Stimulated activated CD4-positive, alpha-beta T cell treated with anti-CD3 and anti-CD28 coated beads, TNF-alpha, amount 100 ng/mL, for 1 hour (primary cell): ENCODE measurements at places on chromosomes 4 and X.

DNA sequence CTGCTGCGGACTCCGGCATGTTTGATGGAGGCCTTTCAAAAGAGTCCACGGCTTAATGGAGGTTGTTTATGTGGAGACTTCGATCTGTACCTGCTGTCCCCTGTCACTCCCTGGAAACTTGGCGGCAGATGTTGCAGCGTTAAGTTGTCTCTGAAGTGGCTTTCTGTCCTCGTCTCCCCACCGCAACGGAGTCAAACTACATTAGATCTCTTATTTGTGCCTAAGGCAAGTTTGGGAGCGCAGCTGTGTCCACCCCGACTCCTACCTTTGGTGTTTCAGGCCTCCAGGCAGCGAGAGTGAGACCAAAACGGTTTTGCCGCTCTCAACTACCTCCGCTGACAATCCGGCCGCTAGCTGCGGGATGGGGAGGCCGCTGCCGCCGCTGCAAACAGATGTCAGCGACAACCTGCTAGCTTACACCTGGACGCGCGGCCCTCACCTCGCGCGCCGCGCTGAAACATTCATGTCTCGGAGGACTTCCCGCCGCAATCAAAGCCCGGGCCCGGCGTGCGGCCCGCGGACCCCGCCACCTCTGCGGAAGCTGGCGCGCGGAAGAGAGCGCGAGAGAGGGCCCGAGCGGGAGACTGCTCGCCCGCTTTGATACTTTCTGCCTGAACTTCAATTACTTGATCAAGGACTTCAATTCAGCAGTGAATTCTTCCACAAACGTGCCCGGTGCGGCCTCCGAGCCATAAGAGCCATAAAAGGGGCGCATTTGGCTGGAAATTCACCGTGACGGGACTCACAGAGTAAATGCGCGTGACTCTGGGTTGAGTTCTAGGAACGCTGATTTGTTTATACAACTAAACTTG, 108.4 kb downstream of the ANTXR2 start:
- DNase-seq = no peak

GRCh38 chr4:112519689-112520597, 4.0 kb upstream of the NEUROG2 start:
- no peak for DNase-seq

DNA sequence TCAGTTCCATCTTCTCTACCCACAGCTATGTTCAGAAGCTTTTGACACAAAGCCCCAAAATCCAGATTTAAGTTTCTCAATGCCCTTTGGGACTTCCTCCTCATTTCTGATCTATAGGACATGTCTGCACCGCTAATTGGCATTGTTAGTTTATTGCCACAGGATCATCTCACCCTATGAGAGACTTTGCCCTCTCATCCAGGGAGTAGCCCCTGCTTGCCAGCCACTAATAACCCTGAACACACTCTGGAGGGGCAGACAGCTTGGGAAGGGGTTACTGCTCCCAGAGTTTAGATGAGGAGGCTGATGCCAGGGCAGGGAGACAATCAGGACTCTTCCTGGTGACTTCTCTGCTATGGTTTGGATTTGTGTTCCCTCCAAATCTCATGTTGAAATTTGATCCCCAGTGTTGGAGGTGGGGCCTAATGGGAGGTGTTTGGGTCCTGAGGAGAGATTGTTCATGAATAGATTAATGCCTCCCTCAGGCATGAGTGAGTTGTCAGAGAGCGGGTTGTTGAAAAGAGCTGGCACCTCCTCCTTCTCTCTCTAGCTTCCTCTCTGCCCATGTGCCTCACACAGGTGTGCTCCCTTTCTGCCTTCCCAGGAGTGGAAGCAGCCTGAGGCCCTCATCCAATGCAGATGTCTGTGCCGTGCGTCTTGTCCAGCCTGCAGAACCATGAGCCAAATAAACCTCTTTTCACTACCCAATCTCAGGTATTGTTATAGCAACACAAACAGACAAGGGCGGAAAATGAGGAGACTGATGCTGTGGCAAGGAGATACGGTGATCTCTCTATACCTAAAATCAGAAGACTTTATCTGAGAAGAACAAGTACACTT, 3.6 kb upstream of the SCARB2 start:
- DNase-seq = no peak

- no peak for DNase-seq
Observed at GRCh38 chr4:25028851-25029250, 1.9 kb downstream of the LGI2 start.

GRCh38 chr4:66275411-66276038, 605.2 kb upstream of the EPHA5 start:
- DNase-seq = no peak

DNA sequence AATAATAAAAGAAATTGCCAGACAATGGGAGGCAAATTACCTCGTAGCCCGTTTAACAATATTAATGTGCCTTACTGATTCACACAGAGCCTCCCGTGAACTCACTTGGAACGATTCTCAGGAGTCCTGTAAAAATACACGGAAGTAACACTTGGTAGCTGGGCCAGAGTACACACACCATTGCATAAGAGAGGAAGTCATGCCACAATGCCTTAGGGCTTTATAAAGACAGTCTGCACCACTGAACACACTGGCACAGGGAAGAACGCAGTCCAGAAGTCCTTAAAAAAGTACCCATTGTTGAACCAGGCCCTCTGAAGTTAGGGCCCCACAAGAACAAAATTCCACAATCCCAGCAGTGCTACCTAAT, 15.1 kb downstream of the SLC2A9 start:
- no peak for DNase-seq

DNA sequence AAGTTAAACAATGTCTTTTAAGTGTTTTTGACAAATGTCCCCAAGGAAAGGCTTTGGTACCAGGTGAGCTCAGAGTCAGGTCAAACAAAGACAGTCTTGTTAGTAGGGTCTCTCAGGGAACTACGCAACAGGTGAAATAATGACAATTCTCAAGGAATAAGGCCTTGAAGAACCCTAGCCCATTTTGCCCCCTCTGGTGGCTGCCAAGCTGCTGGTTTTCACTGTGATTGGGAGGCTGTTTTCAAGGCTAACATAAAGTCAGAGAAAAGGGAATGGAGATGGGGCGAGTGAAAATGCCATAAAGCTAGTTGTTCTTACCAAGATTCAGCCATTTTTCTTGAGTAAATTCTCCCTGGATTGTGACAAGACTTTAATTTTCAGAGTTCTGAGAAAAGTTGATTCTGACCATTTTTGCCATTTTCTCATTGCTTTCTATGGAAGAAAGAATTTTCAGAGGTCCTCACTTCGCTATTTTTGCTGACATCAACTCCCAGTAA, 58.7 kb downstream of the RWDD4 start:
- DNase-seq = no peak

DNA sequence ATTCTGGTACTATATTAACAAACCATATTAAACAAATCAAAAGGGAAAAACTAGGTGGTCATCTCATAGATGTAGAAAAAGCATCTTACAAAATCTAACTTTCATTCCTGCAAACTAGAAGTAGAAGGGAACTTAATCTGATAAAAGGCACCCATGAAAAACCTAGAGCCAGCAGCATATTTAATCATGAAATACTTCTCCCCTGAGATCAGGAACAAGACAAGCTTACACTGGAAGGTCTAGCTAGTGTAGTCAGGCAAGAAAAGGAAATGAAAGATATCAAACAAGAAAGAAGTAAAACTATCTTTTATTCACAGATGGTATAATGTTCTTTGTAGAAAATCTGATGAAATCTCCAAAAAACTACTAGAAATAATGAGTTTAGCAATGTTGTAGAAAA, 41.2 kb downstream of the ATP10D start:
- no peak for DNase-seq

DNA sequence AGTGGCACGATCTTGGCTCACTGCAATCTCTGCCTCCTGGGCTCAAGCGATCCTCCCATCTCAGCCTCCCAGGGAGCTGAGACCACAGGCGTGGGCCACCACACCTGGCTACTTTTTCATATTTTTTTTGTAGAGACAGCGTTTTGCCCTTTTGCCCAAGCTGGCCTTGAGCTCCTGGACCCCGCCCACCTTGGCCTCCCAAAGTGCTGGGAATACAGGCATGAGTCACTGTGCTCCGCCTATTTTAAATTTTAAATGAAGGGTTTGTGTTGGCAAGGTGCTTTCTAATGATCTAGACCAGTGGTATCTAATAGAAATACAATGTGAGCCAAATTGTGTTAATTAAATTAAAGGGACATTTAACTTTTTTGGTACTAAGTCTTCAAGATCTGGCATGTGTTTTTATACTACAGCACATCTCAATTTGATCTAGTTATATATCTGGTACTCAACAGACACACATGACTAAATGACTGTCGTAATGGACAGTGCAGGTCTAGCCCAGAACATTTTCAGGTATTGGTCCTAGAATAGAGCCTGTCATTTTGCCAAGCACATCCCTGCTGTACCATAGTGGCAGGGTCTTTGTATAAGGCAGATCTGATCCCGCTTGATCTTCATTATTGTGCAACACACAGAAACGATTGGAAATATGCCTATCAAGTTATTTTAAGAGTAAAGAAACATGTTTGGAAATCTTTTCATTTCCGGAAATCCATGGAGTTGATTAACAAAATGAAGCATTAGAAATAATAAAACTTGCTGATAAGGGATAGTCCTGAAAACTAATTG, 7.3 kb downstream of the PGK1 start:
- DNase-seq = no peak

- DNase-seq = no peak
Observed at GRCh38 chrX:136827026-136827425, 46.3 kb upstream of the ARHGEF6 start.

DNA sequence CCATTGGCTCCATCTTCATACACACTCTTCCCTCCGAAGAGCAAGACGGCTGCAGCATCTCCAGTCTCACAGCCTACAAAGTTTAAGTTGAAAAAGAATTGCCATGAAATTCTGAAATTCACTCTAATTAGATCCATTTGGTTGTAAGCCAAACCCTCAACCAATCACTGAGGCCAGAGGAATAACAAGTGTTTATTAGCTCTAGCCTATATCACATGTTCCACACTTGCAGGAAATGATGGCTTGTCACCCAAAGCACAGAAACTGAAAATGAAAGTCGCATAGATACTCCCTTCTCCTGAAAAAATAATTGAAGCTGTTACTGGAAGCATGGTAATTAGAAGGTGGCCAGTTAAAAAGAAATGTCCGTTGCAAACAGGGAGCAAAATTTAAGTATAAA, 1071.8 kb downstream of the CCSER1 start:
- no peak for DNase-seq

- DNase-seq = no peak
Observed at GRCh38 chr4:109195646-109196045, 106.8 kb downstream of the COL25A1 start.

- DNase-seq = no peak
Observed at GRCh38 chr4:53734584-53735353, 143.5 kb upstream of the LNX1 start.

DNA sequence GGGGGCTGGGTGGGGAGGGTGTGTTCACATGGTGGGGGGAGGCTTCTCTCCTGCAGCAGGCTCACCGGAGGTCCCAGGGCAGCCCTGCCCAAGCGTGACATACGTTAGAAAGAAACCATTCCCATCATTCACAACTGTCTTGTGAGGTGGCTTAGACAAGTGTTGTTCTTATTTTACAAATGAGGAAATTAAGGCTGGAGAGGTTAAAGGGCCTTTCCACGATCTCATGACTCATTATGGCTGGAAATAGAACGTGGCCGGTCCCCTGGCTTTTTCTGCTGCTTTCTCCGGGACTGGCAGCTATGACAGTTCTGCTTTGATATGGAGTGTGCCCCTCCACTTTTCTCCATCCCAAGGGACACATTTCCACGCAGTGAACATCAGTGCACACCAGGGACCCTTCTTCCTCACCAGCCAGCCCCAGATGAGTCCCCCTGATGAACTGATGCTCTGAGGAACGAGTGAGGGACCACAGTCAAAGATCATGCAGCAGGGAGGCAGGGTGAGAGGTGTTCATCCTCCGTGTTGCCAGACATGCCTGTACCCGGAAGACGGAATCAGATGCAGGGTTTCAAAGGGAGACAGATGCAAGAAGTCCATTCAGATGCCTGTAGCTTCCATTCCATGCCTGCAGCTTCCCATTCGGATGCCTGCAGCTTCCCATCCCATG, 64.0 kb upstream of the ACSL1 start:
- DNase-seq = no peak

GRCh38 chrX:153609917-153610835, 11.2 kb upstream of the CCNQ start:
- peak; percentile 60 for DNase-seq

DNA sequence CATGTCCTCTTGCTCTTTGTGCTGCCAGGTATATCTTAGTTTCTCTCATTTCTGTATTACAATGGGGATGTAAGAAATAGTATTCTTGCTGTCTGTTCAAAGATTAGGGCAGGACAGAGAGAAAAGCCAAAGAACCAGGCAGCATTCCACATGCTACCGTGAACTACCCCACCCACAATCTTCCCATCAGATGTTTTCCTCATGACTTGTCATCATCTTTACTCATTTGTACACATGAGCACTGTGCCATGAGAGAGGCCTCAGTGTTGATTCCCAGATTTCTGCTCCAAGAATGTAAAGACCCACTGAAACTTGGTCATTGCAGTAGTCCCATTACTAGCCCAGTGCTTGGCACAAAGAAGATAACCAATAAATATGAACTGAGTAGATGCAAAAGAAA, 354.6 kb upstream of the RASGEF1B start:
- no peak for DNase-seq

DNA sequence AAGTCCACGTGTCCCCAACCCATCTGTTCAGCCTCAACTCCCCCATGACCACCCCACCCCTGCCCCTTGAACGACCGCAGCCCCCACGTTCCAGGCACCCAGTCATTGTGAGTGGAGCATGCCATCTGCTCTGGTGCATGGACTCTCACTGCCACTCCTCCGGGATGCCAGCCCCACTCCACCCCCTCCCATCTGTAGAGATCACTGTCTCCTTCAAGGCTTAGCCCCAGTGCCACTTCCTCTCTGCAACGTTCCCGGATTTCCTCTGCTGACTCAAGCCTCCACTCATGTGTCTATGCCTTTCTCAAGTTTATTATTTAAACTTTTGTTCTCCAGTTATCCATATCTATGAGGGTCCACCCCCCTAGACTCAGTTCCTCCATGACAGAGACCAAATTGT, 54.0 kb downstream of the MAML3 start:
- no peak for DNase-seq

DNA sequence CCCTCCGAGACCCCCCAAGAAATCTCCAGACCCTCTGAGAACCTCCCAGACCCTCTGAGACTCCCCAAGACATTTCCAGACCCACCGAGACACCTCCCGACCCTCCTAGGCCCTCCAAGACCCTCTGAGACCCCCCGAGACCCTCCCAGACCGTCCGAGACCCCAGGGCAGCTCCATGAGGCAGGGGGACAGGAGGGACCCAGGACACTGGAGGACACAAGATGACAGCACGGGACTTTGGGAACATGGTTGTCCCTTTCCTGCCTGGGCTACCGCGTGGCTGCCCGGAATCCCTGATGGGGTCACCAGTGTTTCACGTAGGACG, 10.3 kb downstream of the CTBP1 start:
- no peak for DNase-seq

- DNase-seq = no peak
Observed at GRCh38 chrX:103536732-103537131, 17.4 kb upstream of the RAB40A start.

DNA sequence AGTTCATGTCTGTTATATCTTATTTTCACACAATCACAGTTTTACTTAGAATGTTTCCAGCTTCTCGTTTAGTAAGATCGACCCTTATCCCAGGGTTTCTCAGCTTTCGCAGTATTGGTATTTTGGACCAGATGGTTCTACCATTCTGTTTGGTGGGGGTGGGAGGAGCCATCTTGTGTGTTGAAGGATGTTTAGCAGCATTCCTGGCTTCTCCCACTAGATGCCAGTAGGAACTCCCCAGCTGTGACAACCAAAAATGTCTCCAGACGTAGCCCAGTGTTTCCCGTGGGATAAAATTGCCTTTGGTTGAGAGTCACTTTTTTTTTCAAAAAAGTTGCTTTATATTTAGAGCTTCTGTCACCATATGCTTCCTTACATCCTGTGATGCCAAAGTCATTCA, 90.9 kb upstream of the TLR2 start:
- DNase-seq = no peak
